Kidney epithelial cell (primary cell): ENCODE measurements at places on chromosomes 6 and 20.

GRCh38 chr6:70886661-70887060, 70.2 kb downstream of the B3GAT2 start:
- DNase-seq = no peak

DNA sequence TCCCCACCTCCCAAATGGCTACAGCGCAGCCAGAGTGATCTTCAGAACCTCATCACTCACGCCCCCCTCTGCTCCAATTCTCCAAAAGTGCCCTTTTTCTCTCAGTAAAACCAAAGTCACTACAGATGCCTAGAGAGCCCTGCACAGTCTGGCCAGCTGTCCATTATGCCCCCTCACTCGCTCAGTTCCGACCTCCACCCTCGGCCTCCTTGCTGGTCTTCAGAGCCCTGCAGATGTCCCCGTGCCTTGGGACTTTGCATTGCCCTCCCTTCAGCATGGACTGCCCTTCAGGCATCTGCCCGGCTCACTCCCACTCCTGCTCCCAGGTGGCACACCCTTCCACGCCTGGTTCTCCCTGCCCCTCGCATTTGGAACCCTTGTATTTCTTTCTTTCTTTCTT, 1.1 kb upstream of the RAET1E start:
- no peak for DNase-seq

DNA sequence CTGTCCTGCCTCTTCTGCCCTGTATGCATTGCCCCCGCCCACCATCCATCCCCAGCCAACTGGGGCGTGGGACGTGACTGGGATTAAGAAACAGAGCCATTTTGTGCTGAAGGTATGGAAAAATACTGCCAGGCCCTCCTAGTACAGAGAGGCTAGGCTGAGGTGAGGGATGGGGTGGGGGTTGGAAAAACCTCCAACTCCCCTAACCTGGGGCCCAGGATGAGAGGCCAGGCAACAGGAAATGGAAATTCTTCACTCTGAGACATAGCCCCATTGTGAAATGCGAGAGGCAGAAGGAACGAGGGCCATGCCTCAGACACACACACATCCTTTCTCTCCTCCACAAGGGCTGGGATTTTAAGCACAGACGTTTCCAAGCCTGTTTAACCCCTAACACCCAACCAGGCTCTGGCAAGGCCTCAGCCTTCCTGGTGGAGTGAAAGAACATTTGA, 19.9 kb downstream of the KCNK5 start:
- no peak for DNase-seq

DNA sequence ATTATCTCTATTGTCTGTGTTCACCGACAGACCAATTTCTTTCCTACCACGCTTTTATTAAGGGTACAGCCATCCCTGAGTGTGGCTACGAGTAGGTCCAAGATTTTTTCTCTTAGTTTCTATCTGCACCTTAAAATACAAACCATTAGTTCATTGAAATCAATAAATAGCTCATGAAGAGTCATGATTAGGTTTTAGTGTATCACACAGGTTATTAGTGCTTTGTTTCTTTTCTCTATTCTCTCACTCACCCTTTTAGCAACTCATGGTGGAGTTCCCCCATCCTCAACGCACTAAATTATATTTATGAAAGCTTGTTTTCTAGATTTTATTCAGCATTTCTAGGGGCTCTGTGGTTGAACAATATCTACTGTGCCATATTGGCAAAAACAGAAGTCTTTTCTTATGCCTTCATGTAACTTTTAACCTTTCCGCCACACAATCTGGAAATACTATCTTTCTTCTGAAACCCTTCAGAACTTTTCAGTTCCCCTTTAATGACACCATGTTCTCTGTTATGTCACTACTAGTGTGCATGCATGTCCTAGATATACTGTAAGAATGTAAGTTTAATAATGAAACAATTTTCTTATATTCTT, 128.2 kb upstream of the LAMA2 start:
- DNase-seq = no peak

DNA sequence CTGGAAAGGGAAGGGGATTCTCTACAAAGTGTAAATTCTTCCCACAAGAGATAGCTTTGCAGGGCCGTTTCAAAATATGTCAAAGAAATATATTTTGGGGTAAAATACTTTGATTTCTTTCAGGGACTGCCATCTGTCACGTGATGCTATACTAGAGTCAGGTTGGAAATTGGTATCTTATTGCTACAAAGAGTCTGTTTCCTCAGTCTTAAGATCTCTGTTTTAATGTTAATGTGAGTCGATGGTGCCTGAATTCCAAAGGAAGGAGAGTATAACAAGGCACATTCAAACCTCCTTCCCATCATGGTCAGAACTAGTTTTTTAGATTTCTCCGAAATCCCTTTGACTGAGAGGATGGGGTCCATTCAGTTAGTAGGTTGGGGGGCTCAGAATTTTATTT, 36.3 kb upstream of the PDE7B start:
- DNase-seq = no peak

DNA sequence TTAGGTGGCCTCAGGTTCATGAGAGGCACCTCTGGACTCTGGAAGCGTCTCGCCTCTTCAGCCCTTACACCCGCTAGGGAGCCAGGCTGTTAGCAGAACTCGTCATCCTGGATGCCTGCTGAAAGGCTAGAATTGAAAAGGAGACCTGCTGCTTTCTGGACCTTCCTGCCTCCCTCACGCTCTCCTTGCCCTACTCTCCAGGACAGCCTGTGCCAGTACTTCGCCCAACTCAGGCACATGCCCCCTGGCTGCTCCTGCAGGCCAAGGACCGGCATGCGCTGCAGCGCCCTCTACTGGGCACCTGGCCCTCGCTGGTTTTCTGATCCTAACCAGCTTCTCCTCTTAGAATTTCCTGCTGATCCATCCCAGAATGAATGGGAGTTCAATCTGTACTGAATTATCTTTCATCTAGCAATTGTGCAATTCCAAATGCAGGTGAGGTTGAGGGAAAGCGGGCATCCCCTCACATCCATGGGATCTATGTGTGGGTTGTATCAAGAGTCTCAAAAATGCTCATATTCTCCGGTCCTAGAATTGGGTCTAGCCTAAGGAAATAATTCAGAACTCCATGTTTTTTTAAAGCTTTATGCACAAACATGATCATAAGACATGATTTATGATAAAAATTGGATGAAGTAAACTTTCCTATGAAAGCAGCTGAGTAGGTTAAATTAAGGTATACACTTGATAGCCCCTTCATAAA, 78.0 kb downstream of the PTPN1 start:
- no peak for DNase-seq

- no peak for DNase-seq
Observed at GRCh38 chr6:2875359-2876191, 27.5 kb downstream of the SERPINB9 start.

DNA sequence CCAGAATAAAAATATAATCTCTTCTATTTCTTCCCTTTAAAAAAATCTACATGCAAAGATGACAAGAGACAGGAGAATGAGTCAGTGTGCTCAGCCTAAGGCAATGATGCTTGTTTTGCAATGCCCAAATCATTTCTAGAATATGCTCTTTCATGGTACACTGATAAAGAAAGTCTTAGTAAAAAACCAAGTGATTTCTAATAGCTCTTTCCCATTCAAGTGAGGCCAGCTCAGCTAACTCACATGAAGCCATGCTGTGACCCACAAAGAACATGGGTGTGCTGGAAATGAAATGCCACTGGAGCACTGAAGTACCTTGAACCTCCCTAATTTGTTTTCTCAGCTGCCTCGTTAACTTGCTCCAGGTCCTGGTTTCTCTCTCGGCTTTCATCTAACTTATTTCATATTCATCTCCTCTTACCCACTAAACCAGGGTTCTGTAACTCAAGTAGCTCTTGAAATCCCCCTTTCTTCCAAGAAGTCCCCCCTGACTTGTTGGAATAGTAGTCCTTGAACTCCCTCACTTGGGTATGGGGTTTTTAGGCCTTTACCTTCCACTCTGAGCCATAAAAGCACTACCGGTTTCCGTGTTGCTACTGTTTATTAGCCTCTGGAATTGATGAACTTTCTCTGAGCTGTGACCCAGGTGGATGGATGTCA, 92.7 kb downstream of the IRF4 start:
- no peak for DNase-seq

GRCh38 chr6:3139090-3139903, 18.0 kb downstream of the TUBB2A start:
- peak; percentile 62 for DNase-seq

GRCh38 chr6:55664591-55665587, 85.9 kb upstream of the HMGCLL1 start:
- DNase-seq = no peak
